ENCODE measurements at places on chromosomes 4 and X.

DNA sequence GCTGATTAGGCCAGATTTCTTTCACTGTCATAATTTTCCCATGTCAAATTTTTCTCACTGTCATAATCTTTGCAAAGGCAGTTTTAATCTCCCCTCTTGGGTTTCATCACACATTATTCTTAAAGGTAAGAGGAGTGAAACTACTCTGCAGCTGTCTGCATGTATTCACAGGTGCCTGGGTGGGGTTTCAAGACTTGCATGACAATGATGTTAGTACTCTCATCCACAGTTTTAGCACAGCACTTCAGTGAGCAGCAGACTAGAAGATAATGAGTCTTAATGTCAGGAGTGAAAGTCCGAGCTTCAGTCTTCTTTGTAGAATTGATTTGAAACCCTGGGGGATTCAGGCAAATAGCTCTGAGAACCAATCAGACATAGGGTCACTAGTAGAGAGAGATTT lies 182.5 kb upstream of the GALNT7 start:
- no peak for DNase-seq

DNA sequence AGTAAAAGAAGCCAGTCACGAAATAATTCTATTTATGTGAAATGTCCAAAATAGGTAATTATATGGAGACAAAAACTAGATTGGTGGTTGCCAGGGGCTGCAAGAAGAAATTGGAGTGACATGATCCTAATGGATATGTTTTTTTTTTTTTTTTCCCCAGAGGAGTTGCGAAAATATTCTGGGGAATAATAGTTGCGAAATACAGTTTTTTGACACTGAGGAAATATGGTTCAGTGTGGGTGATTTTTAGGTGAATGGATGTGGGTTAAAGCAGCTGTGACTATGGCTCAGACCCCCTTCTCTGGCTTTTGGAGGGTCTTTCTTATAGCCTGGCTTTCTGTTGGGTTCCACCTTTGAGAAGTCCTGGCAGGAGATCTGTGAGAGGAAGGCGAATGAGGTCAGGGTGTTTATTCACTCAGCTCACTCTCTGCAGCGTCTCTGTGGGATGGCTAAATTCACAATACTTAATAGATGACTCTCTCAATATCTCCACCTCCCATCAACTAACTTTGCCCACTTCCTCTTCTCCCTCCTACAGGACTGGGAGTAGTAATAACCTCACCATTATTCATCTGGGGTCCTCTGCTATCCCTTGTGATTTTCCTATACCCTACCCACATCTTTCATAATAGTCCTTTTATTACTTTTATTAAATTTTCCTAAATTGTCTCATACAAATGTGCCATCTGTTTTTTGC lies 15.3 kb upstream of the RAB9B start:
- DNase-seq = no peak

DNA sequence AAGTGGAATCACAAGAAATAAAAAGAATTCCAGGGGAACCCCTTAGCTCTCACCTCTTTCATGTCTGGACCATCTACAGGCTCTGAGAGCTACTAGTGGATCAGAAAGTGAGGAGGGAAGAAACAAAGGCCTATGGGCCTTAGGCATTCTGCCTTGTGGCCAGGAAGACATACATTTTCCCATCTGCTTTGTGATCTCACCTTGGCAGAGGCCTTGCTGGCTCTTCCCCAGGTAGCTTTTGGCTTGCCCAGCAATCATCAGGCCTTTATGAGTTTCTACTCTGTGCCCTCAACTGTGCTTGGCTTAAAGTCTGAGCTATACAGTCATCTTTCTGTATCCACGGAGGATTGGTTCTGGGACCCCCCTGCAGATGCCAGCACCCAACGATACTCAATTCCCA lies 28.3 kb upstream of the CD99L2 start:
- no peak for DNase-seq

- DNase-seq = no peak
Observed at GRCh38 chr4:141240259-141240658, 19.6 kb downstream of the ZNF330 start.

DNA sequence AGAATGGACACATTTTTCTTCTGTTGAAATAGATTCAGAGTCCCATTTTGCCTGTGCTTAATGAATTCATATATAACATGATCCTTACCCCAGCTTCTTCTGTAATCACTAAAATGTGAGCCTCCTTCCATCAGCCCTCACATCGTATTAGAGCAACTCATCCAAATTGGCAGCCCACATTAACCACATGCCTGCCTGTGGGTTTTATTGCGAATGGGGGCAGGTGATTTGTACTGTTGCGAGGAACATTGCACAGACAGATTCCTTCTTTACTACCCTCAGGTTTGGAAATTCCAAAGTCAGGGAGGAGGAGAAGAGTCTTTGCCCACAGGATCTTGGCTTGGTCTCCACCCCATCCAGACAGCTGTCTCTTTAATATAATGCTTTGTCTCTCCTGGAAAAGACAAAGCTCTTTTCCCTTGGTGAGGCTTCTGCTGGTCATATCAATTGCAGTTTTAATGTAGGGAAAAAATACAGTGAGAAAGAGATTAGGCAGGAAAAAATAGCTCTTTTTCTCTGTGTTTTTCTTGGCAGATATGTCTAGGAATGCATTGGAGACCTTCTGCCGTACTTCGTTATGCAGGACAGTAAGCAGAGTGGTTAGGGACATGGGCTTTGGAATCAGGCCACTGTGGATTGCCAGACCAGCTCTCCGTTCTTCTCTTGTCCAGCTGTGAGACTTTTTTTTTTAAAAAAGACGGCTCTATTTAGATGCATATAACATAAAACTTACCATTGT lies 371.2 kb downstream of the AFF2 start:
- no peak for DNase-seq

DNA sequence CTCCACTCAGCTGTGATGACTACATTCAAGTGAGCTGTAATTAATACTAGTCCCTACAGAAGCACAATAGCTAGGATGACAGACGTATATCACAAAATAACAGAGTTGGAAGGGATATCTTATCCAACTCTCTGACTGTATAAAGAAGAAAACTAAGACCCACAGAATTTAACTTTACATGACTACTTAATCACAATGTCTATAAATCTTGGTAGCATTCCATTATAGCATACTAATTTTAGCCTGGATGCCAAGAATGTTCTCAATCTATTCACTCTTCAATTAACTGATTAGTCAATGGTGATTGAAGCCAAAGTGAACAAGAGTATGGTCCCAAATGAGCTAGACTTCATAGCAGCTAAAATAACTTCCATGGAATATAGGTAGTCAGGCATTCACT lies 31.2 kb downstream of the RPS6KA6 start:
- no peak for DNase-seq

DNA sequence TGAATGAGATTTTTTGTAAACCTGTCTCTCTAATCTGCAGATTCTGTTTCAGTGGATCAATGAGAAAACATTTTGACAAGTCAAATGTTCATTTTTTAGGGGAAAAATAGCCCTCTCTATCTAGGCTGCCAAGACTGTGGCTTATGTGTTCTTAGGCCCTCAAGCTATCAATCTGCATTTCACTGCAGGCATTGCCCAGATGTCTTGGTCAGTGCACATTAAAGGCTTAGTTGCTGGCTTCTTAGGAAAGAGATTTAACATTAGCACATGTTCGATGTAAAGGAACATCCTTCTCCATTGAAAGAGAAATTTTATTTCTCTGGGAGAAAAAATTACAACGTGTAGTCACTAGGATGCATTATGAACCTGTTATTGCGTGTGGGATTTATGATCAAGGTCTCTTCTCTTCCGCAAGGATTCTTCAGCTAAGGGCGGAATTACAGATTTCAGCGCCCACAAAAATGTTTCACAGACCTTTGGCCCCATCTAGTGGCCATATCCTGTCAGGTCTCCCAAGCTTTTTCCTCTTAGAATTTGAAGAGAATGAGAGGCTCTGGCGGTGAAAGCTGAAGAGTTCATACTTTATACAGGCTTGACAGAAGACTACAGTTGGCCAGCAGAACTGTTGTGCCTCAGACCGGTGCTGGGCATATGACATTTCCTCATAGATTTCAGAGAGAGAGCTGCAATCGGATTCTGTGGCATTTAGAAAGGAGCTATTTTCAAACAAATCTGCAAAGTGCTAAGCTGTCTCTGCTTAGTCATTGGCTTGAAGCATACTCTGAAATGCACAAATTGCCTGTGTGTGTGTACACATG lies 144.6 kb upstream of the NOCT start:
- peak; percentile 70 for DNase-seq

- peak; percentile 37 for DNase-seq
Observed at GRCh38 chrX:72273718-72274117, 3.3 kb downstream of the RPS4X start.

- DNase-seq = no peak
Observed at GRCh38 chr4:120053911-120054310, 12.7 kb downstream of the MAD2L1 start.

- DNase-seq = no peak
Observed at GRCh38 chr4:87863486-87863885, 30.7 kb downstream of the MEPE start.

DNA sequence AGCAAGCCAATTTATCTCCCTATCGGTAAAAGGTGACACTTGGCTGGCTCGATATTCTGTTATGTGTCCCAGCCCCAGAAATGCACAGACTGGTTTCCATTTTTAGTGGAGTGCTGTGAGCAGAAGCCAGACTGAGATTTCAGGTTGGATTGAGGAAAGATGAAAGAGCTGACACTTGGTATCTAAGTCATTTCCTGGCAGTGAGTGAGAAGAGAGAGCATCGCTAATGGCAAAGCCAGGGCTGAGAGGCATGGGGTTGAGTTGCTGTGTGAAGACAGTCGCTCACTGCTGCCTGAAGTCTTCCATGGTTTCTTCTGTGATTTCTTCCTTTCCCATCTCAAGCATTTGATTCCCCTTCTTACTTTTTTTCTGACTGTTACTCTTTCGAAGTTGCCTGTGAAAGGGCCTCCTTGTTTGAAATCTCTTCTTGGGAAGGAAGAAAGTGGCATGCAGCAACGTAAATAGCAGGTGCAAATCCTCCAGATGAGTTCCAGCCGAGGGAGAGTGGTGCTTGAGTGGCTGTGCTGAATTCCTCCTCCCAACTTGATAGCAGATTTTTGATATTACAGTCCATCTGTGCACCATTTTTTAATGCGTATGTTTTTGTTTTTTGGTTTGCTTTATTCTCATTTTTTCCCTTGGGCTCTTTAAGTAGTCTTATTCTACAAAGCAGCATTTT lies 109.2 kb upstream of the LIMCH1 start:
- DNase-seq = no peak

GRCh38 chr4:76658231-76659102 lies 223.4 kb downstream of the SHROOM3 start:
- DNase-seq = no peak

GRCh38 chrX:29275928-29276327 lies 688.7 kb downstream of the IL1RAPL1 start:
- DNase-seq = no peak

DNA sequence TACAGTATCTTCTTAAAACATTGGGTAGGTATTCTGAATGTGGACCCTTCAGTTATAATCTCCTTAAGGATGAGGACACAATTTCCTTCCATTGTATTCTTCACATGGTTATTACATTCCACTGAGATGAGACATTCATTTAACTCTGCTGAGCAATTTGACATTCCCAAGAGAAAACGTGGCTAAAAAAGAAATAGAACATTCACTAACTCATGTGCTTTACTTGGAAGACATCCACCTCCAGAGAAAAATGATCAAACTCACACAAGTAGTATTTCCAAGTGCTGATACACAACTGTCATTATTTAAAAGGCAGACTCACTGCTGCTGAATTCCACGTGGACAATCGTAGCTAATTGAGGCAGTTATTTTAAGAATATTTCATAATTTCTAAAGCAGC lies 227.9 kb upstream of the ANKRD50 start:
- DNase-seq = no peak

- DNase-seq = no peak
Observed at GRCh38 chr4:33658971-33659370, 2585.3 kb downstream of the ARAP2 start.

DNA sequence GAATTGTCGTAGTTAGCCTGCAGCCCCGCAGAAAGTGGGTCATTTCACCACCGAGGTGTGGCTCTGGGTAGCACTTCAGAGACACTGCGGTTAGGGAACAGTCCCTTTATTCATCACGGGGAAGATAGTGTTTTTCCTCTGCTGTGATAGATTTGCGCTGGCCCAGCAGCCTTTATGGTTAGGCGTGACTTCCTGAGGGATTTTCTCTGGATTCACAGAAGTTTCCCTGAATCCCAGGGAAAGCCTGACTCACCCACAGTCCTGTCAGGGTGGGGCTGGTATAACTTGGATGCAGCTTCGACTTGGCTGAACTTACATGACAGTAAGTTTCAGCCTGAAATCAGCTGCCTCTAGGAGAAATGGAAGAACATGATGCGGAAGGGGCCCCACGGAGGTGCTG lies 196.3 kb upstream of the HHIP start:
- DNase-seq = no peak

DNA sequence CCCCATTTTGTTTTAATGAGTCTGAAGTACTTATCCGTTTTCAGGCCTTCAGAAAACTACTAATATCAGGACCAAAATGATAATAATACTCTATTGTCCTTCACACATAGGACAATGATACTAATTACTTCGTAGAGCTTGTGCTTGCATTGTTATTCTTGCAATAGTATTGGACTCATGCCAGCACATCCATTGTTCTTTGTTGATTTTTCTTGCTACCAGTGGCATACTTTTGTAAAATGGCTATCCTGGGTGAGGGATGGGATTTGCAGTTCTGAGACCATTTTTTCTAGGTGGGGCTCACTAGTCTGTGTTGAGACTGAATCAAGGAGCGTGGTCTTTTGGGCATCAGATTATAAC lies 195.3 kb downstream of the MAML3 start:
- no peak for DNase-seq

GRCh38 chr4:168854350-168854921 lies 155.6 kb downstream of the CBR4 start:
- no peak for DNase-seq

DNA sequence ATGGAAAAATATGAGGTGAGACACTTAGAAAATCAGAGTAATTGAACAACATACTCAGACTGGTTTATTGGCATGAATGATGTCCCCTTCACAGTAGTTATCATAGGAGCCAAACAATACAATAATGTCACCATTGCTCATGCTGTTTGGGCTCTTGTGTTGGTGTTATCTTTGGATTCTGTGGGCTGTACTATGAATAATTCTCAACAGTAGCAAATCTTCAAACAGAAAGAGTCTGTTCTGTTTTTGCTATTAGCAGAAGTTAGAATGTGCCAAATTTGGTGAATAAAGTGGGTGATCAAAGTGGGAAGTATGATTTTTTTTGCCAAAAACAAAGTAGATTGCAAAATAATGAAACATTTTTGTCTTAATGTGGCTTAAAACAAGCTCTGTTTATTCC lies 58.3 kb downstream of the GRID2 start:
- DNase-seq = no peak

GRCh38 chr4:10403633-10404445 lies 53.4 kb downstream of the ZNF518B start:
- no peak for DNase-seq

DNA sequence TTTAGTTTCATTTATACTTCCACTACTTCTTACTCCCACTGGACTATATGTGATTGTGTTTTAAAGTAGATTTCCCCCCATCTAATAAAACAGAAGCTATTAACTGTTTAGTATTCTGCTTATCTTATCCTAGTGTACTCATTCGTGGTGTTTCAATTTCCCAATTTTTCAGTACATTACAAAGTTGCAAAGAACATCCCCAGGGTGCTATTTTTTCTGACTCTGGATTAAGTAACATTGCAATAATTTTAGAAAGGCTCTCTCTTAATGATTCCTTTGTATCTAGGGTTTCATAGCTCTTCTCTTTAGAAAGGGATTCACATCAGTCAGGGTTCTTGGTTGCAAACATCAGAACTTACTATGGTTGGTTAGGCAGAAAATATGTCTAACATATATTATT lies 317.9 kb upstream of the DIPK2B start:
- DNase-seq = no peak

Measured in stimulated activated CD8-positive, alpha-beta memory T cell treated with anti-CD3 and anti-CD28 coated beads, Interleukin-4, amount 100 ng/mL, for 48 hours (primary cell).